NCI-H187 treated with DMSO at 0.1 percent for 48 hours (cell line): ENCODE measurements at places on chromosomes 2 and 18.

- DNase-seq = no peak
These were observed 612.2 kb upstream of the VRK2 start for GRCh38 chr2:57434441-57434840.

DNA sequence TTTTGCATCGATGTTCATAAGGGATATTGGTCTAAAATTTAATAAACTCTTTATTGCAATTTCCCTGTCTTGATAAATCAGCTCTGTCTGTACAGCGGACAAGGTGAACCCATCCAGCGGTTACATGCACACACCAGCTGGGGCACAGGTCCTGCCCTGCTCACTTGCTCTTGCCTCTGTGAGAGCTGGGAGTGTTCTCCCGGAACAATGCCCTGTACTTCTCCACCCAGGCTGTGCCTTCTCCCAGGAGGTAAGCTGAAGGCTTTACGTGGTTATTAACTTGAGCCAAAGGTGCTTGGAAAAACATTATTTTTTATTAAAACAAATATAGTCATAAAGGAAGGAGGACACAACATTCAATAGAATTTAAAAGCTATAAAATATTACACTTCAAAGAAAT, 117.6 kb downstream of the ALPK2 start:
- DNase-seq = no peak

- DNase-seq = no peak
These were observed 33.0 kb downstream of the CRACDL start for GRCh38 chr2:98903064-98903355.

DNA sequence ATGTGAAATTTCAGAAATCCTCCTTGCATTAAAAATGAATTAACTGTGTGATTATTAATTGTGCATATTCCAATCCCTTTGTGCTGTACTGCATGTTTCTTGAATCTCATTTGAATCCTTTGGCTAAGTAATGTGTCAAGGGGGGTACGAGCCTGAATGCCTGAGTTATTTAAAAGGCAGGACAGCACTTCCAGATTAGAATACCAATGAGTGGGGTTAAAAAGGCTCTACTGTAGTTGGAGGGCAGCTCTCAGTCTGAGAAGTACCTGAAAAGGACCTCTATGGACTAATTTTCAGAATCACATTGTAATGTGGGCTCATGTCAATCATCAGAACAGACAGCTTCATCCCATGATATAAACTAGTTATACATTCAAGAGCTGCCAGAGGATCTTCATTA, 423.0 kb downstream of the GRB14 start:
- no peak for DNase-seq

DNA sequence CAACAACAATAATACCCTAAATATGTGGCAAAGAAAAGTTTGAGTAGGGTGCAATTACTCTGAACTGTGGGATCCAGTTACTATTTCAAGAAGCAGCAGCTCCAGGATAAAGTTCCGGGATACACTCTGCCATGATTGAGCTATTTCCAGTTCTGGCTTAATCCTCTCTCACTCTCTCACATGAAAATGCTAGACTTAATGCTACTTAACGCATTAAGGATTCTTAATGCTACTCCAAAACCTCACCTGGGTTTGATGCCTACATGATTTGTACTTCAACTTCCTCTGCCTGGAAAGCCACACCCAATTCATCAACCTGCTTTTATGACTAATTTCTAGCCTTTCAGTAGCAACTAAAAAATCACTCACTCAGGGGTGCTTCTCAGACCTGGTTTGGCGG, 151.1 kb upstream of the HNMT start:
- no peak for DNase-seq

- no peak for DNase-seq
These were observed 16.3 kb downstream of the SLC3A1 start for GRCh38 chr2:44291281-44292248.

GRCh38 chr18:68456985-68457384, 257.9 kb downstream of the TMX3 start:
- no peak for DNase-seq

DNA sequence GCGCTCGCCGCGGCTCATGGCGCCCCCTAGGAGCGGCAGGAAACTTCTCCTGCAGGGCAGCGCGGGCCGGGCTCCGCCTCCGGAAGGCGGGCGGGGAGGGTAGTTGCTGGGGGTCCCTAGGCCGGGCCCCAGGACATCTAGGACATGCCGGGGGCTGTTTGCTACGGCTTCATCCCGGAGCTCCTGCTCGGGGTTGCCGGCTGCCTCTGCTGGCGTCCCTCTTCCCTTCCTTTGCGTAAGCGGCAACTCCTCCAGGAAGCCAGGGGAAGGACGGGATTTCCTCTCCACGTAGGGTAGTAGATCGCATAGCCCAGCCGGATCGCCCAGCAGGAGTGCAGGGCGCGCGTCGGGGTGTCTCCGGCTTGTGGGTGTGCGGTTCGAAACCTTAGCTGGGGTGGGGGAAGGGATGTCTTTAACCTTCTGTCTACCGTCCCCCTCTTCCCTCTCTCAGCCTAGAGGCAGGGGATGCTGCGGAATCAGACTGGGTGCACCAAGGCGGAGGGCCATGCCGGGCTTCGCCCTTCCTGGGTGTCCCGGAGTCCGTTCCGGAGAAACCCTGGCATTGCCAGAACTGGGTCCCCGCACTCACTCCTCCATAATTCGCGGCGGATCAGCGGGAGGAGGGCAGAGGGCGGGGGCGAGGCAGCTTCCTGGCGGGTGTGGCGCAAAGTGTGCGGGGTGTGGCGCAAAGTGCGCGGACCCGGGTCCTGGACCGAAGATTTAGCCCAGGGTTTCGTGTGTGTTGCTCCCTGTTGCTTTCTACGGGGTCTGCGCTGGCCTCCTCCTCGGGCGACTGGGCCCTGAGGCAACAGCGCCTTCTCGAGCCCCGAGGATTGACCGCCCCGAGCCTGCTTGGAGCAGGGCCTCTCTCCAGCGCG, 12.2 kb upstream of the SKOR2 start:
- no peak for DNase-seq

DNA sequence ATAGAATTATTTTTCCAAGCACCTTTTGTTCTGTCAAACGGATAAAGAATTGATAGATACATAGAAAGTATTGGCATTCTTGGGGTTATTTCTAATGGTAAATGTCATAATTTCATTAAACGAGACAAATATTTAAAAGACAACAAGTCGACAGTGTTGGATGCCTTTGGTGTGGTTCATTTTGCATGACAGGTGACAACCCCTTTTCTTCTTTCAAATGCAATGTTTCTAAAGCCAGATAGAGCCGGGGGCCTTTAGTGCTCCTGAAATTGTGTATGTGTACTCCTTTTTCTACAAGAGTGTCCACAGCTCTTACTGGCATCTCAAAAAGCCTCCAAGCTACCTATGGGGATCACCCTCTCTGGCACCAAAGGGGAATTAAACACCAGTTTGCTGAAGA, 350.8 kb upstream of the ID2 start:
- no peak for DNase-seq

GRCh38 chr2:174800436-174801205, 36.3 kb upstream of the CHRNA1 start:
- no peak for DNase-seq

- no peak for DNase-seq
These were observed 80.1 kb downstream of the EML4 start for GRCh38 chr2:42249284-42249683.

DNA sequence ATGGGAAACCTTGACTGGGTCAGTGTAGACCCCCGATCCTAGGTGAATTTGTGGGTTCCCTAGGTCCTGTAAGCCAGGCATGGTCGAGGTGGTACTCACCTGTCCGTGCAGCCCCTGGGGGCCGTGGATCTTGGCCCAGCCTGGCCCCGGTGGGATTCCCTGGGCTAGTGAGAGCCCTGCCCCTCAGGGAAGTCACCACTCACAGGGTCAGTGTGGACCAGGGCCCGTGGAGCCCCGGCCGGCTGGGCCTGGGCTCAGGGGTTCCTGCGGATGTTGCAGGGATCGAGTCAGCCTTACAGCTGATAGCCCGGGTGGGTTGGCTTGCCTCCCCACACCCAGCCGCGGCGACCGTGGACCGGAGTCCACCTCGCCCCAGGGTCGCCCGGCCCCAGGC, 528 bp downstream of the ATG9A start:
- no peak for DNase-seq

DNA sequence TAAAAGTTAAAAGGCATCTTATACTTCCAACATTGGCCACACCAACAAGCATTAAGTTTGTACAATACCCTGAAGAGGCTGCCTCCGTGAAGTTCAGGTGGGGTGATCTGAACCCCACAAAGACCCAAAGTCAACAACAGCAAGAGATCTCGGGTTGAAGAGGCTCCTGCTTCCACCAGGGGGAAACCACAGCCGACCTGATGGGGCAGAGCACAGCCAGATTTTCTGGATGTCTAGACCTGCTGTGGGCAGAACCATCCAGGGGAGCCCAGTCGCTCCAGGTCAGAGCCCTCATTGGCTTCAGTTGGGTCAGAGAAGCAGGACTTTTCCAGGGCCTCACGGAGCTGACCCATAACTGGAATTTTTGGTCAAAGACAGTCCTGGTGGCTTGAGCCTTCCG, 66.5 kb upstream of the ACKR3 start:
- no peak for DNase-seq

- no peak for DNase-seq
These were observed 80.2 kb downstream of the CDH20 start for GRCh38 chr18:61413396-61413795.
